CD8-positive, alpha-beta T cell (primary cell): ENCODE measurements at places on chromosomes 5 and 9. TPM values are rescaled to one million over a fixed set of nuclear protein-coding genes. Genes with fewer than 3 reads are reported as not detected.

- DNase-seq = no peak
These were observed 41.0 kb downstream of the KCNMB1 start for GRCh38 chr5:170348137-170348633.

- DNase-seq = no peak
These were observed 51.7 kb downstream of the RETREG1 start for GRCh38 chr5:16565118-16565517.

DNA sequence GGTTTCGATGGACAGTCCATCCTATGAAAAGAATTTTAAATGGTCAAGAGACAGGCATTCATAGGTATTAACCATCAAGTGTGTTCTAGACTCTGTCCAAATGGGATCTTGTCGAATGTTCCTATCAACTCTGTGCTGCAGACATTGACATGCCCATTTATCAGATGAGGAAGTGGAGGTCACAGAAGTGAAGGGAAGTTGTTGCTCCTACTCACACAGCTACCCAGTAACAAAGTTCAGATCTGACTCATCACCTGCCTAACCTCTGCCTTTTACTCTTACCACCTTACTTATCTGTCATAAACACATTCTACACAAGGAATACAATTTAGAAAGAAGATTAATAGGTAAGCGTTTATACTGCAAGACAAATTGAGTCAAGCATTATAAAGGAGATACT, 426.2 kb upstream of the BRINP1 start:
- DNase-seq = no peak

The SLC2A6 gene
- total RNA-seq = 9.7 TPM

The IL7R gene
- total RNA-seq = 310 TPM
